ENCODE measurements at places on chromosomes 3 and 15. TPM values are rescaled to one million over a fixed set of nuclear protein-coding genes. Genes with fewer than 3 reads are reported as not detected.

DNAH12 gene
- 0.41 TPM for total RNA-seq

ZIC4 gene
- total RNA-seq: 0.47 TPM

KIF7 gene
- total RNA-seq: 16.9 TPM

ZPLD1 gene
- 0.12 TPM for total RNA-seq

HCN4 gene
- 0.47 TPM for total RNA-seq

CFAP20DC gene
- 3.3 TPM for total RNA-seq

LYZL4 gene
- total RNA-seq: not detected

GRK7 gene
- not detected for total RNA-seq

MYZAP gene
- total RNA-seq: 2.7 TPM

SYNPR gene
- total RNA-seq: not detected

RYR3 gene
- 10.8 TPM for total RNA-seq

CHRFAM7A gene
- total RNA-seq: 5.0 TPM

EXD1 gene
- total RNA-seq: not detected

GOLGA8T gene
- total RNA-seq: 1.8 TPM

TM4SF4 gene
- 0.58 TPM for total RNA-seq

IGSF11 gene
- total RNA-seq: 4.8 TPM
